ENCODE measurements at places on chromosomes 16 and 17. TPM values are rescaled to one million over a fixed set of nuclear protein-coding genes. Genes with fewer than 3 reads are reported as not detected.
A peak's percentile ranks its signal among the peaks of the same experiment; 100 is the strongest.

Gene COPZ2
- total RNA-seq, result 34.4 TPM

Gene TBC1D3G
- not detected for total RNA-seq

Gene OTOA
- total RNA-seq, result not detected

Gene PIRT
- not detected for total RNA-seq

Gene CDH1
- total RNA-seq, result 2.6 TPM

DNA sequence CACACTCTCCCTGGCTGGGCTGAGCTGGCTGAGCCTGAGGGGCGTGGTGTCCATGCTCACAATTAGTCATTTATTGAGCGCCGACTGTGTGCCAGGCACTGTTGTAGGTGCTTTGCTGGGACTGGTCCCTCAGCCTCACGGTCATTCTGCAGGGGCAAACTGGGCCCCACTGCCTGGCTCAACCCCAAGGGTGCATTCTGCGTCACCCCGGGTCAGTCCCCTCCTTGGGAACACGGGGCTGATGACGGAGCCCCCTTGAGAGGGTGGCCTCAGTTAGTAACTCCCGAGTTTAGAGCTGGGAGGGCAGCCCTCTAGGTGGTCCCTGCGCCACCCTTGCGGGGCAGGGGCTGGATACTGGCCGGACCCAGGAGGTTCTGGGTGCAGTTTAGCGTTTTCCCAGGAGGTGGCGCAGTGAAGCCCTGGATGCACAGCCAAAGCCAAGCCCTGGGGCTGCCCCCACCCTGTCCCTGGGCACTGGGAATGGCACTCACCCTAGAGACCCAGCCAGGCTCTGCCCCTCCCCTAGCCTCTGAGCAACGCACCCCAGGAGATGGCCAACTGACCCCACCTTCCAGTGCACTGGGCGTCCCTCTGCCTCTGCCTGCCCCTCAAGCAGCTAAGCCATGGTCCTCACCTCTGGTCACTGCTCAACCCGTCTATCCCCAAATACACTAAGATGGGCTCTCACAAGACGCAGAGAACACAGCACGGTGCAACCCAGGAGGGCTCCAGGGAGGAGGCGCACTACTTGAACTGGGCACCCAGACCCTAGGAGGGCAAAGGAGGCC is 243.2 kb upstream of the GSE1 start:
- no peak overlapping the region for H3K27ac ChIP-seq
- H3K4me3 ChIP-seq, result no peak overlapping the region
- DNase-seq, result peak; percentile 53
- no peaks in the 10 kb centered on the region for H3K4me1 ChIP-seq

- H3K4me3 ChIP-seq, result no peak overlapping the region
- H3K36me3 ChIP-seq, result no peaks in the 10 kb centered on the region
- peak overlapping the region; percentile 89 for H3K27ac ChIP-seq
- H3K4me1 ChIP-seq, result peaks cover 3% of the 10 kb centered on the region
- no peaks in the 10 kb centered on the region for H3K27me3 ChIP-seq
Measured at GRCh38 chr17:65785109-65785508, 223.7 kb upstream of the AXIN2 start.

- H3K27ac ChIP-seq, result no peak overlapping the region
- H3K4me3 ChIP-seq, result no peak overlapping the region
Measured at GRCh38 chr16:57852189-57852588, 49.9 kb upstream of the KIFC3 start.

GRCh38 chr17:721540-721937 is 6.9 kb upstream of the VPS53 start:
- no peaks in the 10 kb centered on the region for H3K4me1 ChIP-seq
- no peak overlapping the region for H3K27ac ChIP-seq
- H3K36me3 ChIP-seq, result no peaks in the 10 kb centered on the region
- DNase-seq, result no peak
- no peaks in the 10 kb centered on the region for H3K27me3 ChIP-seq

DNA sequence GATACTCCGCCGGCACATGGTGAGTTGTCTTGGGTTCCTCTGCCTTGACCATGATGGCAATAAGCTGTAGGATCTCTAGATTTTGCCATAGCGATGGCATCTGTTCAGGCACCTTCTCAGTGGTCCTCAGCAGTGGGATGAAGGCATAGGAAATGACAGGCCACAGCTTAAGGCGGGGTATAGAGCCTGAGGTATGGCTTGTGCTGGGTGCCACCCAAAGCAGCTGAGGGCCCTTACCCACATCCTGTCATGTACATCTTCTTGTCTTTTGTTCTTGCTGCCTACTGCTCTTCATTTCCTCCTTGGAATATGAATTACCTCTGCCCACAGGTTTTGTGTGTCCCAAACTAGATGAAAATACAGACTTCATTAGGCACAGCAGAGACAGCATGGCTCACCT is 29.5 kb downstream of the KAT7 start:
- no peaks in the 10 kb centered on the region for H3K36me3 ChIP-seq
- H3K4me3 ChIP-seq, result no peak overlapping the region
- DNase-seq, result no peak
- H3K27ac ChIP-seq, result no peak overlapping the region
- H3K27me3 ChIP-seq, result no peaks in the 10 kb centered on the region

DNA sequence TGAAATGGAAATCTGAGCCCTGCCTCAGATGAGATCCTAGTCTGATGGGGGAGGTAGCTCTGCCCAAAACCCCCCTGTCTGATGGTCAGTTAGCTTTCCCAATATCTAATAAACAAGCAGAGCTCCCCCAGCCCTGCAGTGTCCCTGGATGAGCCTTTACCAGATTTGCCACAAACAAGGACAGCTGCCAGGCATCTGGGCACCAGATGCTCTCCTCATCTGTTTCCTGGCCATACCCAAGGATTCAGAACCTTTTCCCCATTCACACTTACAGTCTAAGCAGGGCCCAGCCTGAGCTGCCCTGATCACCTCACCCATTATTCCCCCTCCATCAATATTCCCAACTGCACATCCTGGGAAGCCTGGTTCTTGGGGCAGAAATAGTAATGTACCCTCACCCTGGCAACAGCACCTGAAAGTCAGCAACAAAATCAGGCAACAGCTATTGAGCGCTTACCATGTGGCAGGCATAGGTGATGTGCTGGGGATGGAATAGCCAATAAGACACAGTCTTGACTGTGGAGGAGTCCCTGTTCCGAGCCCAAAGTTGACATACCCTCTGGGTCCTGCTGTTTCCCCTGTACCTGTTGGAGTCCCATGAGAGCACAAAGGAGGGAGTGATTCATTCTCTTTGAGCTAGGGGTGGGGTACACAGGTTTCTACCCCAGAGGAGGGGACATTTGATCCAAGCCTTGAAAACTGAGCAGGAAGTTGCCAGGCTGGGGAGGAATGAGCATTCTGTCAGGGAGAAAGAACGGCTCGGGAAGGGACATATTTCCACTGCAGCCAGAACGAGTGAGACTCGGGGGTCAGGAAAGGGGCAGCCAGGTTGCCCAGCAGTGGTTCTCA is 147.4 kb downstream of the TMEM132E start:
- H3K4me1 ChIP-seq, result no peaks in the 10 kb centered on the region
- no peaks in the 10 kb centered on the region for H3K27me3 ChIP-seq
- H3K4me3 ChIP-seq, result no peak overlapping the region
- H3K27ac ChIP-seq, result no peak overlapping the region
- H3K36me3 ChIP-seq, result no peaks in the 10 kb centered on the region
- DNase-seq, result no peak

DNA sequence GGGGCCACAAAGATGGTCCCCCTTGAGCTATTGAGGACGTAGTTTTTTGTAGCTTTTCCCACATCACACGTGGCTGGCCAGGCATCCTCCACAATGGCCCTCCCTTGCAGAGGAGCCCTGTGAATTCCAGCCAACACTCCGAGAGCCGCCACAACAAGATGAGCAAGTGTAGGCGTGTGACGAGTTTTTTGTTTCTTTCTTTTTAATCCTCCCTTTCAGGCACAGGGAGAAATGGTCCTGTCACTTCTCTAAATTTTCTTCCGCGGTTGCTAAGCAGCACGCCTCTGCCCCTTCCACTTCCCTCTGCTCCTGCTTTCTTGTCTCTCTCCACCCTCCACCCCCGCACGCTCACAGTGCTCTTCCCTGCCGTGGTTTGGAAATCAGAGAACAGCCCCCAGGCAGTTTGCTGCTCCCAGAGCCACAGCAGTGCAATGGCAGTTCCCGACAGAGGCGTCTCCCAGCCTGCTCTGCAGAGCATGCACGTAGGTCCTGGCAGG is 68.0 kb upstream of the MRTFB start:
- H3K4me3 ChIP-seq, result peak overlapping the region; percentile 18
- peak overlapping the region; percentile 67 for H3K27ac ChIP-seq
- peak; percentile 68 for DNase-seq
- no peaks in the 10 kb centered on the region for H3K4me1 ChIP-seq

- H3K4me3 ChIP-seq, result no peak overlapping the region
- H3K36me3 ChIP-seq, result no peaks in the 10 kb centered on the region
- H3K27me3 ChIP-seq, result no peaks in the 10 kb centered on the region
- H3K4me1 ChIP-seq, result no peaks in the 10 kb centered on the region
- DNase-seq, result no peak
- H3K27ac ChIP-seq, result no peak overlapping the region
Measured at GRCh38 chr17:39920218-39921210, 2.1 kb upstream of the GSDMB start.

GRCh38 chr17:61587807-61588660 is 3.0 kb downstream of the NACA2 start:
- H3K4me3 ChIP-seq, result no peak overlapping the region
- H3K4me1 ChIP-seq, result no peaks in the 10 kb centered on the region
- no peak overlapping the region for H3K27ac ChIP-seq
- DNase-seq, result no peak
- H3K27me3 ChIP-seq, result no peaks in the 10 kb centered on the region

GRCh38 chr17:33696102-33696501 is 403.0 kb upstream of the ASIC2 start:
- no peaks in the 10 kb centered on the region for H3K36me3 ChIP-seq
- H3K4me3 ChIP-seq, result no peak overlapping the region
- no peak for DNase-seq
- no peak overlapping the region for H3K27ac ChIP-seq

GRCh38 chr16:6231398-6231797 is 1101.2 kb upstream of the RBFOX1 start:
- H3K27me3 ChIP-seq, result no peaks in the 10 kb centered on the region
- no peaks in the 10 kb centered on the region for H3K4me1 ChIP-seq
- no peak for DNase-seq
- H3K27ac ChIP-seq, result no peak overlapping the region
- no peak overlapping the region for H3K4me3 ChIP-seq
- H3K36me3 ChIP-seq, result no peaks in the 10 kb centered on the region

Data from uterus (tissue), 4 donors.